ENCODE measurements at places on chromosomes 5 and 9. TPM values are rescaled to one million over a fixed set of nuclear protein-coding genes. Genes with fewer than 3 reads are reported as not detected.
A peak's percentile ranks its signal among the peaks of the same experiment; 100 is the strongest.

GRCh38 chr9:129382281-129383018, 204.4 kb upstream of the IER5L start:
- DNase-seq, result no peak

DNA sequence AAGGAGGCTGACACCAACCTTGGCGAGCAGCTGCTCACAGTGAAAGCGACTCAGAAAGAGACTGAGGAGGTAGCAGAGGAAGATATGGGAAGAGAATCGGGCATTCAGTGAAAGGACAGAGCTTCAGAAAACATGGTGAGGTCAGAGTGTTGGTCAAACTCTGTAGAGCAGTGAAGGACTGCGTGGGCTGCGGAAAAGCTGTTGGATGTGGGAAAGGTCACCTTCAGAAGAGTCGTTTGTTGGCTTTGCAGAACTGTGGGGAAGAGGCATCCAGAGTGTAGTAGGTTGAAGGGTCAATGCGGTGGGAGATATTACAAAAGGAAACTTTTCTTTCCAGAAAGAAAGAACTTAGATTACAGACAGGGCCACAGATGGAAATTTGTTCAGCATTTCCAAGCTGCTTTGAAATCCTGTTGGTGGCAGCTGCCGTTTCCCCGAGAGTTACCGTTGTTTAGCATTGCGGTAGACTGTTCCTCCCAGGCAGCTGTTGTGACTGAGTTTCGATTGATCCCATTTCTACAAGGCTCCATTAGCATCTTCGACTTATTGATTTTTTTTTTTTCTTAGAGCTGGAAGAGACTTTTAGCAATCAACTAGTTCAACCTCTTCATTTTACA, 58.3 kb upstream of the AFAP1L1 start:
- no peak for DNase-seq

DNA sequence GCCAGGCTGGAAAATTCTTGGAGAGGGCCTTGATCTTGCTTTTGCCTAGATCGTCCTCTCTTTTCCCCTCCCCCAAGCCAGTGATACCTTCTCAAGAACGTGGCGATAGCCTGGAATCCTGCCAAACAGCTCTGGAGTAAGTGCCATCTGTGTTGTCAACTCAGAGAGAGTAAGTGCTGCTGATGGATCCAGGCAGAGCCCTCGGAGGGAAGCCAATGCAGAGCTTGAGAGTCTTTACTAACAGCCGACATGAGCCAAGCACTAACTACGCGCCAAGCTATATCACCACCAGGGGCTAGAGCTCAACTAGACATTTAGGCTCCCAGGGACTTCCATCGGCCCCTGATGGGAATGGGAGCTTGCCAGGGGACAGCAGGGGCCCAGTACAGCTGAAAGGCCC, 17.6 kb downstream of the RAPGEF1 start:
- DNase-seq, result no peak

- DNase-seq, result no peak
Observed at GRCh38 chr9:88789785-88790184, 201.5 kb upstream of the S1PR3 start.

DNA sequence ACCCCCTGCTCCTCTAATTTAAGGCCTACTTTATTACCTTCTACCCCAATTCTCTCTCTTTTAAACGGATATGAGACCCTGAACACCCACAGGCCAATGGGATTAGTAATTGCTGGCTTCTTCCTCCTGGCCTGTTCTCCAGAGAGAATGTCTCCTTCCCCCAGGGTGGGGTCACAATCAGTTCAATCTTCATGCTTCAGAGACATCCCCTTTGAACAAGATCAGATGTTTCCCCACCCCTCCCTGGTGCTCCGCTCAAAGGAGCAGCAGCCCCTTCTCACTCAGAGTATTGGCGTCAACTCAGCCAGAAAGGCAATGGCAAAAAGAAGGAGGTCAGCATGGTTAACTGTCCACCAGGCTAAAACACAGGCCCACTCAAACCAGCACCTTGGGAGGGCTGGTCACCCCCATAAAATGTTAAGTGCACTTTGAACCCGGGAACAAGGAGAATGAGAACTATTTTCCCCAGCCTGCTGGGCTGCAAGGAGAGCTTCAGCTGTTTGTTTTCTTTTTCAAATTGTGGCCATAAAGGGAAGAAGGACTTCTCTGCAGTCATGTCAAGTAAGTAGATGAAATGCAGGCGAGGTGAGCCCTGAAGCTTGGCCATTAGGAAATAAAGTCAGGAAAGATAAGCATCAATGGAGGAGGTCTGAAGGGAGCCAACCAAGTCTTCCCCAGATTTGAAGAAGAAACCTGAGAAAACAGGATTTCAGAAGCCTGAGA, 20.1 kb downstream of the LHFPL2 start:
- DNase-seq, result no peak

GRCh38 chr5:175897285-175897684, 25.9 kb downstream of the CPLX2 start:
- DNase-seq, result no peak

- DNase-seq, result no peak
Observed at GRCh38 chr5:172911976-172912375, 47.2 kb upstream of the RPL26L1 start.

C5orf46 gene
- total RNA-seq, result not detected

SMIM33 gene
- not detected for total RNA-seq

- no peak for DNase-seq
Observed at GRCh38 chr5:135027697-135028615, 6.1 kb downstream of the PITX1 start.

GRCh38 chr9:97413462-97413861, 1.6 kb downstream of the TDRD7 start:
- DNase-seq, result no peak

DNA sequence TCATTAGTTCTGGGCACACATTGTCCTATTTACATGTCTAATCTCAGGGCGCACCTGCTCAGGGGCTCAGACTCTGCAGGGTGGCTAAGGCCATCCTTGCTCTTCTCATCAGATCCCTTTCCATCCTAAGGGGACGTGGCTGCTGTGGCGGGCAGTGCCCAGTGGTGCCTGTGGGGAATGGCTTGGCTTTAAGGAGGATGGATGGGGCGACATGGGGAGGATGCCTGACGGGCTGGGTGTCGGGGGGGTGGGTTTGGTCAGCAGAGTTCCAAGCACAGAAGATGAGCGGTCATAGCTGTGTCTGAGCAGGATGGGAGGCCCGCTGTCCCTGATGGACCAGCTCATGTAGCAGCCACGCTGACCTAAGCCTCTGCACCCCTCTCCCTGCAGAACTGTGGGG, 40.9 kb upstream of the SUSD3 start:
- peak; percentile 67 for DNase-seq

- DNase-seq, result no peak
Observed at GRCh38 chr5:165617491-165617890, 2112.1 kb downstream of the MAT2B start.

- no peak for DNase-seq
Observed at GRCh38 chr5:155144956-155145355, 131.4 kb downstream of the KIF4B start.

COL23A1 gene
- total RNA-seq, result 0.55 TPM

ASTN2 gene
- total RNA-seq, result 3.1 TPM

DNA sequence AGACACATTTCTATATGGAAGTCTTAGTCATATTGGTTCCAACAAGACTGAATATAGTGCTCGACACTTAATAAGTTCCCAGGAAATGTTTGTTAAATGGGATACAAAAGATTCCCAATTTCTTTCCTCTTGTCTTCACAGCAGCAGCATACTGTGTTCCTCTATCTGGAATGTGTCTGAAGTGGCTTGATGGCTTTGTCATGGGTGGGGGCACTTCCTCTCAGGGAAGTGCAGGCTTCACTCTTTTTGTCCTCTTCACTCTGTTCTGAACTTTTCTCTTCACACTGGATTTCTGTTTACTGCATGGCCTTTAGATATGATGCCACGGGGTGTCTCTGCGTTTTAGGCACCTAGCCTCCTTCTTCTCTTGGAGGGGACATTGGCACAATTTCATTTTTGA, 127.7 kb upstream of the C9orf72 start:
- DNase-seq, result no peak

- no peak for DNase-seq
Observed at GRCh38 chr9:18864516-18864915, 168.5 kb downstream of the SAXO1 start.

- DNase-seq, result no peak
Observed at GRCh38 chr5:76990899-76991459, 38.1 kb downstream of the CRHBP start.

DNA sequence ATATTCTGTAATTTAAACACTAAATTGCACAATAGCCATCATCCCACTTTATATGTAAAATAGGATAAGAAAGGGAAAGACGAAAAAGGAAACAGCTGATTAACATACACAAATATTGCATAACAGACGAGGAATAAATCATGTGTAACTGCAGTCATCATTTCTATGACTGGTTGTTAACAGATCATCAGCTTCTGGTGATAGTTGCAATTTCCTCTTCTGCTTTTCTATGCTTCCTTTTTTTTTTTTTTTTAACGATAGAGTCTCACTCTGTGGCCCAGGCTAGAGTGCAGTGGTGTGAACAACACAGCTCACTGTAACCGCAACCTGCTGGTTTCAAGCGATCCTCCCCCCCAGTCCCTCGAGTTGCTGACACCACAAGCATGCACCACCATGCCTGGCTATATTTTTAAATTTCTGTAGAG, 22.5 kb upstream of the JAKMIP2 start:
- DNase-seq, result no peak

DMGDH gene
- 5.2 TPM for total RNA-seq

GRCh38 chr9:126879288-126879687, 18.8 kb downstream of the ZBTB34 start:
- no peak for DNase-seq

C5orf52 gene
- total RNA-seq, result not detected

DNA sequence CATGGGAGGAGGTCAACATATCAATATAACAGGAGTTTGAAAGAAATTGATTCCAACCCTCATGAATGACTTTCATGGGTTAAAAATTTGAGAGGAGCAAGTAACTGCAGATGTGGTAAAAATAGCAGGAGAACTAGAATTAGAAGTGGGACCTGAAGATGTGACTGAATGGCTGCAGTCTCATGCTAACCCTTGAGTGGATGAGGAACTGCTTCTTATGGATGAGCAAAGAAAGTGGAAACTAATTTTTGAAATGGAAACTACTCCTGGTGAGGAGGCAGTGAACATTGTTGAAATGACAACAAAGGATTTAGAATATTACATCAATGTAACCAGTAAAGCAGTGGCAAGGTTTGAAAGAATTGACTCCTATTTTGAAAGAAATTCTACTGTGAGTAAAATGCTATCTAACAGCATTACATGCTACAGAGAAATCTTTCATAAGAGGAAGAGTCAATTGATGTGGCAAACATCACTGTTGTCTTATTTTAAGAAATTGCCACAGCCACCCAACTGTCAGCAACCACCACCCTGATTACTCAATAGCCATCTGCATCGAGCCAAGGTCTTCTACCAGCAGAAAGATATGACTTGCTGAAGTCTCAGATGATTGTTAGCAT, 1683.2 kb downstream of the MAT2B start:
- DNase-seq, result no peak

GRCh38 chr5:109326919-109327318, 82.9 kb downstream of the PJA2 start:
- DNase-seq, result no peak

ZNF618 gene
- total RNA-seq, result 8.2 TPM

DNA sequence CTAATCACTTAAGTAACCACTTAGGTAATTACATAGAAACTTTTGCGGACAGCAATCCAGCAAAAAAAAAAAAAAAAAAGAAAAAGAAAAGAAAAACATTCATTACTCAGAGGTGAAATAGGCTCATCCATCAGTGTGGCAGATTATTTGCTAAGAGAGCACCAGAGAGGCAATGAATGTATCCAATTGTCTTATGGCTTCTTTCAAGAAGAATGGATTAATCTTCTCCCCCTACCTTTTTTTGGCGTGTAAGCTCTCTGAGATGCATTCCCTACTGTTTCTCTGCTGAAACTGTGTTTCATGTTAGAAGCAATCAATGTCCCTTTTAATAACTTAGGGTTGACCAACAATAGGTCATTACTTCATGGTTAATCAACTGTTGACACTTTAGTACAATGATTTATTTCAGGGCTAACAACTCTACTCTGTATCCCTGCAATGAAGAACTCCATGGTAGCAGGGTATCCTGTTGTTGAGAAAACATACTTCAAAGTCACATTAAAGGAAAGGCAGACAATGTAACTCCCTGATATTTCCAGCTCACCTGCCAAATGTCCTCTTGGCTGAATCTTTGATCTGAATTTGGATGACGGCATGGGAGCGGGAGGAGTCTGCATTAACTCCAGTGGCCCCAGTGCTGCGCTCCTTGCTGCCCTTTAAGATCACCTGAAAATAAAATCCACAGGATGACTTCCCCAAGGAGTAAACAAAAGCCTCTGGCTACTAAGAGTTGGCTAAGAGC, 57.6 kb downstream of the KIF24 start:
- no peak for DNase-seq

GRCh38 chr5:175555168-175555785, 76.9 kb downstream of the SFXN1 start:
- no peak for DNase-seq

GRCh38 chr5:61307611-61308010, 24.4 kb upstream of the ZSWIM6 start:
- no peak for DNase-seq

GRCh38 chr9:89853931-89854330, 249.1 kb downstream of the GADD45G start:
- peak; percentile 51 for DNase-seq

PHF24 gene
- 0.39 TPM for total RNA-seq

DNA sequence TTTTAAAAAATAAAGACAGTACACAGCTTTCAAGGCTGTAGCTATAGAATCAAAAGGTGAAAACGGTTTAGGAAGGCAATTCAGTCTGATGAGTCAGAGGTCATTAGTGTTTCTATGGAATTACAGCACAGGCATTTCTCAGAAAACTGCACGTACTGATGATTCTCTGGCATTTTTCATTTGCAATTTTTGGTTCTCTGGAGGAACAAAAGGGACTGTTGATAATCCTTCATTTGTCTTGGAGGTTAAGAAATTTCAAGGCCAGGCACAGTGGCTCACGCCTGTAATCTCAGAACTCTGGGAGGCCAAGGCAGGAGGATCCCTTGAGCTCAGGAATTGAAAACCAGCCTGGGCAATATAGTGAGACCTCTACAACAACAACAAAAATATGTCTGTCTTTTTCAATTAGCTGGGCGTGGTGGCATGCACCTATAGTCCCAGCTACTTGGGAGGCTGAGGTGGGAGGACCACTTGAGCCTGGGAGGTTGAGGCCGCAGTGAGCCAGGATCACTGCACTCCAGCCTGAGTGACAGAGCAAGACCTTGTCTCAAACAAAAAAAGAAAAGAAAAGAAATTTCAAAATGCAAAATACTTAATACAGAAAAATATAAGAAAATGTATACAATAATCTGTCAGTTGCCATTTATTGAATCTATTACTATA, 27.3 kb downstream of the NR6A1 start:
- no peak for DNase-seq

TLX3 gene
- total RNA-seq, result not detected

Measured in mesenteric fat pad (tissue), 1 donor.